CD4-positive, alpha-beta T cell treated with Interleukin-4 for 1 hour (primary cell): ENCODE measurements at places on chromosomes 16 and 17.

DNA sequence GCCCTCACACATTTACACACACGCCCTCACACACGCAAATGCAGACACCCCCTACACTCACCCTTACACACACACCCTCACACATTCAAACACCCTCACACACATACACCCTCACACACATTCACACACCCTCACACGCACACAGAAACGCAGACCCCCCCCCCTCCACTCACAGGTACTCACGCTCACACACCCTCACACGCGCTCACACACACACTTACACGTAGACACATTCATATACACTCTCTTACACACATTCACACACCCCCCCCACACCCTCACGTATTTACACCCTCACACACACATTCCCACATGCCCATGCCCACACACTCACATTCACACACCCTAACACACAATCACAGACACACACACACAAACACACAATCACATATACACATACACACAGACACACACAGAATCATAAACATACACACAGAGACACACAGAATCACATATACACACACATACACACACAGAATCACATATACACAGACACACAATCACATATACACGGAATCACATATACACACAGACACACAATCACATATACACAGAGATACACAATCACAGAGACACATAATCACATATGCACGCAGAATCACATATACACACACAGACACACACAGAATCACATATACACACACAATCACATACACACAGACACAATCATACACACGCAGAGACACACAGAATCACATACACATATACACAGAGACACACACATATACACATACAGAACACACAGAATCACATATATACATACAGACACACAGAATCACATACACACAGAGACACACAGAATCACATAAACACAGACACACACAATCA lies 250.1 kb upstream of the RPL38 start:
- DNase-seq, result no peak

GRCh38 chr16:56779906-56780305 lies 50.0 kb downstream of the NUP93 start:
- no peak for DNase-seq

- no peak for DNase-seq
Observed at GRCh38 chr17:55969562-55970324, 183.5 kb upstream of the ANKFN1 start.

GRCh38 chr17:58565389-58566311 lies 51.2 kb upstream of the MTMR4 start:
- DNase-seq, result no peak

DNA sequence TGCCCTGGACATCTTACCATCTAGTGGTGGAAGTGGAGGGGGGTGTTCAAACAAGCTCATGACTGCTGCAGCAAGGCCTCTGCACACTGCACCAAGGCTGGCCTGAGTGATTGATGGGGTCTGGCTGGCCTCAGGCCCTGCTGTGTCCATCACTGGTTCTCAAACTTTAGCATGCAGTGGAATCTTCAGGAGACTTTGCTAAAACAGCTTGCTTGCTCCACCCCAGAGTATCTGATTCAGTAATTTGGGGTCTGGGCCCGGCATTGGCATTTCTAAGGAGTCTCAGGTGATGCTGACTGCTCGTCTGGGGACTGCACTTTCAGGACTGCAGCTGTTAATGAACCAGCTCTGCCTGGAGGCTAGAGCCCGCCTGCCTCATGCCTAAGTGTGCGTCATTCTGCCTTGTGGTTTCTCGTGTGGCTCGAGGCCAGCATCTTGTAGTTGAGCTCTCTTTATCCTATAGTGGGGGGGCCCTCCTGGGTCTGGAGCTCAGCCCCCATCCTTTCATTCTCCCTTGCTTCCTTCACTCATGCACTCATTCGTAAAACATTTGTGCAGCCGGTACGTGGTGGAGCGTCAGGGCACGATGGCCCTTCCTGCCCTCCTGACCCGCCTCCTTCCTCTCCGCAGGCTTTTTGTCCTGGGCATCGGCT lies 4.1 kb downstream of the MGAT5B start:
- no peak for DNase-seq

DNA sequence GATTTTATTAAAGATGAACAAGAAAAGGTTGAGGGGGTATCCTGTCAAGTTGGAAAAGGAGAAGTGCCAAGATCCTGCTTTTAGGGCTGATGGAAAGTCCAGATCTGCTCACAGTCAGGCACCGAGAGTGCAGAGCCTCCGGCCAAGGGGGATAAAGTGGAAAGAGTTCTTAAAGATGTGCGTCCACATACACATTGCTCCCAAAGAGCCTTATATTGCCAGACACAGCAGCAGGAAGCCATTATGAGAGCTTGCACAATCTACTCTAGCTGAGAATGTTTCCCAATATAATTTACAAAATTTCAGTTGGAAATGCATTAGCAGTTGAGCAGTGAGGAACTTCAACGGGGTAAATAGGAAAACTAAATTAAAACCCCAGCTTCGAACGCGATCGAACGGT lies 95.6 kb downstream of the SALL1 start:
- DNase-seq, result no peak

- peak; percentile 33 for DNase-seq
Observed at GRCh38 chr17:37774504-37774903, 29.6 kb upstream of the HNF1B start.

GRCh38 chr16:80993307-80993706 lies 13.4 kb downstream of the CMC2 start:
- DNase-seq, result no peak

- no peak for DNase-seq
Observed at GRCh38 chr17:41060052-41060604, at the start of gene KRTAP2-3. TSS of gene KRTAP2-3 (minus strand) at chr17:41060114. CDS start at chr17:41060050, 64 bp downstream.

DNA sequence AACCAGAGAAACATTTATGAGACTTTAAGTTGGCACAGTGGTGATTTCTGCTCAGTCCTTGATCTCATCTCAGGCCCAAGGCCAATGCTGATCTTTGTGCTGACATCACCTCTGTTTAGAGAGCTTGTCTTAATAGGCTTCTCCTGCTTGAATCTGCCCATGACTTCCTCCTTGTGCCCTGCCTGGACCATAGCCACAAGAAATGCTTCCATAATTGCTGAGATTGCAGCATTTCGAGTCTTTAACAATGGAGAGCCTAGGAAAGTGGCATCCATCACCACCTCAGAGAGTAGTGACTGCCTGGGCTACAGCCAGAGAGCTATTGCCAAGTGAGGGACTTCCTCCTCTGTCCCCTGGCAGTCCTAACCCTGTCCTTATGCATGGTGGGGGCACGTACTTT lies 25.1 kb upstream of the MMP2 start:
- DNase-seq, result no peak

DNA sequence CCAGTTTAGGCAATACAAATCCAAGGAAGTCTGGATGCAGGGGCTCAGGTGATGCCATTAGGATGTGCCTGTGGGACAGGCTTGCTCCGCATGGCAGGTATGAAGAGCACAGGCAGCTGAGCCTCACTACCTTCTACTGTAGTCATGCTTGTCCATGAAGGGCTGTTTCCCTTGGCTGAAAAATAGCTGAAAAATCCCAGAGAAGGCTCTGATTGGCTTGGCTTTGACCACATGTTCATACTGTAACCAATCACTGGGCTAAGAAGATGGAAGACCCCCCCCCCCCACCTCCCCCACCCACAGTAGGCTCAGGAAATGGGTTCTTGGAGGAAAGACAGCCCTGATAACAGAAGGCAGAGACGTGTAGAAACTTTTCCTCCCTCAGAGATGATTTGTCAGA lies 66.5 kb upstream of the LGALS9 start:
- no peak for DNase-seq

DNA sequence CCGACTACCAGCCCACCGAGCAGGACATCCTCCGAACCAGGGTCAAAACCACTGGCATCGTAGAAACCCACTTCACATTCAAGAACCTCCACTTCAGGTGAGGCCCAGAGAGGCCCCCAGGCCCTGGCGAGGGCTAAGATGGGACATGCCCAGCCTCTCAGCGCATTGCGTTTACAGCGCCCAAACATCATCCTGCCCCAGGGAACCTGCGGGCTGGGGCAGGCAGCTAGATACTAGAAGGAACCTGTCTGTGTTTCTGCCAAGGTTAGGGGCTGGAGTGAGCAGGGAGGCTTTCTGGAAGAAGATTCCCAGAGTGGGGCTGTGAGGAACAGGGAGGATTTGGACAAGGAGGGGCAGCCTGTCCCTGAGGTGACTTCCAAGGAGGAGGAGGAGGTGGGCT lies 90.6 kb downstream of the AMFR start:
- no peak for DNase-seq

GRCh38 chr16:80113873-80114574 lies 426.8 kb upstream of the DYNLRB2 start:
- no peak for DNase-seq

DNA sequence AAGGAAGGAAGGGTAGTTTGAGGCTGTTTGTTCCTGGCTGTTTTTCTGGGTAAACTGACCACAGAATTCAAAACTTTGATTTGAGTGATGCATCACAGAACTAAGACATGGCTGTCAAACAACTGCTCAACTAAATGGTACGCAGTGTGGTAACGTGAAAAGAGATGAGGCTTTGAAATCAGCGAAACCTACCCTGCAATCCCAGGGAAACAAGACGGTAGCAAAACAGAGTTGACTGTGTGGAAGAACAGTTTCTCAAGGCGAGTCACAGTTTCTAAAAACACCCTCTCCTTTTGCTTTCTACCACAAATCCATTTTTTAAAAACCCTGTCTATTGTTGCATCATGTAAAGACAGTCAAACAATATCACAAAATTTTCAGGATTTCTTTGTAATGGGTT lies 156.0 kb upstream of the MAF start:
- no peak for DNase-seq

GRCh38 chr16:86681031-86681756 lies 102.8 kb downstream of the FOXL1 start:
- no peak for DNase-seq

- no peak for DNase-seq
Observed at GRCh38 chr17:81700353-81701287, 2.5 kb upstream of the MRPL12 start.

- peak; percentile 44 for DNase-seq
Observed at GRCh38 chr16:82192665-82193064, 22.6 kb upstream of the MPHOSPH6 start.

DNA sequence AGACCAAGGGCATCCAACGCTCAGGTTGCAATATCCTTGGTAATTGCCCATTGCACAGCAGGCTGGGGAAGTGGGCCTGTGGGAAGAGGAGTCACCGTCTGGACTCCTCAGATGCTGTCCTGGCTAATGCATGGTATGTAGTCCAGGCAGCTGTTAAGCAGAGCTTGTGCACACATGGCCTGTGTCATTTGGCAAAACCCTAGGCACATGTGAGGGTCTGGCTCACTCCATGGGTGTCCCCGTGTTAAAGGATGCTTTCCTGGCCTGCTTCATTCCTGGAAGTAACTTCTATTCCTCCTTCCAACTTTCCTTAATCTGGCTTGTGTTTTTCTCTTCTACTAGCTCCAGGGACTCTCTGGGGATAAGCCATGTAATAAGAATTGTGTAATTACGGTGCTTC lies 378.0 kb upstream of the CA10 start:
- no peak for DNase-seq

GRCh38 chr17:77440560-77440981 lies 299.8 kb downstream of the SEC14L1 start:
- DNase-seq, result no peak

- DNase-seq, result no peak
Observed at GRCh38 chr16:76125871-76126270, 151.3 kb upstream of the CNTNAP4 start.

GRCh38 chr17:62892061-62892675 lies 73.9 kb upstream of the TANC2 start:
- no peak for DNase-seq

DNA sequence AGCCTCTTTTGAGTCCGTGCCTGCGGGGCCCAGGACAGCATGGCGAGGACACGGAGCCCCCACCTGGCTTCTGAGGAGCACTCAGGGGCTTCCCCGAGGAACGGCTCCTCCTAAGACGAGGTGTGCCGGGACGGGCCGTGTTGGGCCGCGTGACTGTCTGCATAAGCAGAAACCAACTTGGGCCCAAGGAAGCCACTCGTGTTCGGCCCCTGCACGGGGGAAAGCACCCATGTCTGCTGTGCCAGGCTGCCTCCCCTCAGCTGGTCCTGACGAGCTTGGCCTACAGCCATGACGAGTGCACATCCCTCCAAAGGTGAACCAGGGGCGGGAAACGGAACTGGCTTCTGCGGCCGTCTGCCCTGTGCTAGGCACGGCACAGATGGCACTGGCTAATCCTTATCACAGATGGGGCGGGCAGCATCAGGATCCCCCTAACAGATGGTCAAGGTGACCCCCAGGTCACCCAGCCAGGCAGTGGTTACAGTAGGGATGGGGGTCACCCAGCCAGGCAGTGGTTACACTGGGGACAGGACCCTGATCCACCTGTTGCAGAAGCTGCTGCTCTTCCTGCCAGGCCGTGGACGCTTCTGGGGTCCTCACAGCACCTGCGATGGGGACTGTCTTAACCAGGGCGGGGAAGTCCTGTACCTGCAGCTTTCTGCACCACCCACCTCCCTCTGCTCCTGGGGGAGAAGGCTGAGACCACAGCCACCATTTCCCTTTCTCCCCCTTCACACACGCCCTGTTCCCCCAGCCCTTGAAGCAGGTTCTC lies 25.6 kb downstream of the MRM3 start:
- no peak for DNase-seq

GRCh38 chr17:45361976-45362375 lies 45.2 kb upstream of the MAP3K14 start:
- no peak for DNase-seq
